ENCODE measurements at places on chromosomes 1 and 21.

DNA sequence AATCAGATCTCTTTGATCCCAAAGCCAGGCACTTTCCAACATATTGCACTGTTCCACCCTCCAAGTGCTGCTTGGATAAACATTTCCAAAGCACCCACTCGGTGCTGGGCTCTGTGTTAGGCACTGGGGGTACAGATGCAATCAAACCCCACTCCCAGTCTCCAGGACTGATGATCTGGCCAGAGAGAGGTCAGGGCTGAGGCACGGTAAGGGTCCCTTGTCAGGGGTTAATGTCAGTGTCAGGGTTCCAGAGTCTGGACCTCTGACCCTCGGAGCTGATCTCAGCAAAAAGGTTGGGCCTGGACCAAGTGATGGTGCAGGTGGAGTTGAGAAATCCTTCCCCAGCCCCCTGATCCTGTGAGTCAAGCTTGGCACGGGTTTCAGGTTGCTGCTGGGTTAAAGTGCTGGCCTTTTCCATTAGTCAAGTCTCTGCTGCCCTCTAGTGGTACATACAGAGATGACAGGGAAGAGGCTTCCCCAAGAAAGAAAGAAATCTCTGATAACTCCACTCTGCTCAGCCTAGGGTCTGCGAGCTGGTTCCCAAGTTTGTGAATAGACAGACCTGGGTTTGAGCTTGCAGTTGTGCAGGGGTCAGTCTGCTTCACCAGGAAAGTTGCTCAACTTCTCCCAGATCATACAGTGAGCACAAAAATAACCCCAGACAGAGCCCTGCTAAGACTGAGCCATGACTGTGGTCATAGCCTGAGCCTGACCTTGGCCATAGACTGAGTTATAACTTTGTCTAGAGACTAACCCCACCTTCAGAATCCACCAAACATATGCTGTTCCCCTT, 74.6 kb downstream of the DMRTA2 start:
- peak; percentile 73 for DNase-seq

DNA sequence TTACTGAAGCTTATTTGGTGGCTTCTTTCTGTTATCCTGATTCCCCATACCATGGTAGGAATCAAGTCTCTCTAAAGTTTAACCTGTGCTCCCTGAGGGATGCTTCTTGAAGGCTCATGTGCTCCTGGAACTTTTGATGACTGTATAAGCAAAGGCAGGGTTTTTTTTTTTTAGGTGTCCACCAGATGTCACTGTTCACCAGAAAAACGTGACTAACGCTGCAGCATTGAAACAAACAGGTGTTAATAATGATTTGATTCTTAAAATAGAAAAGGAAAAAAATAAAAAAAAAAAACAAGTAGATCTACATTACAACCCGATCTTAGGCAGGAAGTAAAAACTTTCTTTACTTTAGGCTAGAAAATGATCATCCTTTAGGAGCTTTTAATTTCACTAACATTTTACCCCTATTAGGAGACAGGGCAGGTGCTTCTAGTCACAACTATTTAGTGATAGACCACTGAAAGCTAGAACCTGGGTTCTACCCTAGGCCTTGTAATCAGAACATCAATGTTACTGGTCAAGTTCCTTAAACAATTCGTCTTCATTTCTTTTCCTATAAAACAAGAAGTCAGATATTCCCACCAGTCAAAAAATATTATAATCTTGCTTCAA, 223.0 kb downstream of the PLA2G4A start:
- DNase-seq, result peak; percentile 31

GRCh38 chr1:165116732-165117131, 239.8 kb downstream of the LMX1A start:
- peak; percentile 74 for DNase-seq

- peak; percentile 68 for DNase-seq
These were observed 136.2 kb downstream of the NTNG1 start for GRCh38 chr1:107277022-107277421.

GRCh38 chr1:201696217-201696761, 132.7 kb upstream of the IPO9 start:
- DNase-seq, result peak; percentile 96

DNA sequence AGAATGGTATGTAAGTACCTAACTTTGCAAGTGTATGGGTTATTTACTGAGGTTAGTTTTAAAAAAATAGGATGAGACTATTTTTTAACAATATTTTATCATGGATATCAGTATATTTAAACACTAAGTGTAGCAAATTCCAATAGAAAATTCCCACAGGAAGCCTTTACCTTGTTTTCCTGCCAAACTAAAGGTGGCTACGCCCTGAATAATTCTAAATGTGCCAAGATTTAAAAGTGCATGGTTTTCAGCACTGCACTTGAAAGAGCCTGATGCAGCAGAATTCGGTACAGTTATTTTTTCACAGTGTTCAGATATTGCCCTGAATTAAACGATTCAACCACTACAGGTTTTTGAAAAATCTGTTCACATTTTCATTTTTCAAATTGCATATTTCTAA, 1622.8 kb upstream of the B3GALT2 start:
- no peak for DNase-seq

DNA sequence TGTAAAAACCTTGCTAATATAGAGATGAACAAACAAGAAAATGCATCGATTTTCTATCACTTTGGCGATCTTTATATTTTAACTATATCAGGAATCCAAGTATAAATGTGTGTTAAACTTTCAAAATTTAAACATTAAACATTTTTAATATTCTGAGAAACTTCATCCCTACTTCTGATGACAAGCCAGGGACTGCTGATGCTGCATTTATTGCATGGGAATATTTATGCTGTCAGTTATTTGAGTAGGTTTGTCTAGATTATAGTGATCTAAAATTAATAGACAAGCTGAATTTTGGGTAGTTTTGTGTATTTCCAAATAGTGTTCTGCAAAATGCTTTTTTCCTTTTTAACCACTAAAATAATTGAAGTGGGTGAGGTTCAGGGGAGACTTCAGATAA, 175.3 kb downstream of the LEPR start:
- DNase-seq, result no peak

DNA sequence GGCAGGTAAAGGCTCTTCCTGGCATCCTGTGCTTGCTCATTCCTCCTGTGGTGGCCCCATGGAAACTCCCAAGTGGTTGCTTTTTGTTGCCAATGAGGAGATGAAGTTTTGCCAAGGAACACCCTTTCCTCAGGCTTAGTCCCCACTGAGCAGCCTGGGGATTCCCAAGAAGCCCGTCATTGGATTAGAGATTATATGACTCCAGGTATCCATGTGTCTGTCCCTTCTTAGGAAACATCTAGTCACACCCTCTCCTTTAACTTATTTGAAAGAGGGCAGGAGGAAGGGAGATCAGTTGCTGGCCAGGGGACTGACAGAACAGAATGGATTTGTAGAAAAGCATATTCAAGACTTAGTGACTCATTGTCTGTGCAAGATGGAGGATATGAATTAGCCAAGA, 3.8 kb upstream of the LCE3A start:
- no peak for DNase-seq

GRCh38 chr1:32886004-32886827, at the start of gene HPCA:
HPCA (plus strand) TSS chr1:32886491; CDS start chr1:32888899, 2,408 bp downstream.
- peak; percentile 63 for DNase-seq

DNA sequence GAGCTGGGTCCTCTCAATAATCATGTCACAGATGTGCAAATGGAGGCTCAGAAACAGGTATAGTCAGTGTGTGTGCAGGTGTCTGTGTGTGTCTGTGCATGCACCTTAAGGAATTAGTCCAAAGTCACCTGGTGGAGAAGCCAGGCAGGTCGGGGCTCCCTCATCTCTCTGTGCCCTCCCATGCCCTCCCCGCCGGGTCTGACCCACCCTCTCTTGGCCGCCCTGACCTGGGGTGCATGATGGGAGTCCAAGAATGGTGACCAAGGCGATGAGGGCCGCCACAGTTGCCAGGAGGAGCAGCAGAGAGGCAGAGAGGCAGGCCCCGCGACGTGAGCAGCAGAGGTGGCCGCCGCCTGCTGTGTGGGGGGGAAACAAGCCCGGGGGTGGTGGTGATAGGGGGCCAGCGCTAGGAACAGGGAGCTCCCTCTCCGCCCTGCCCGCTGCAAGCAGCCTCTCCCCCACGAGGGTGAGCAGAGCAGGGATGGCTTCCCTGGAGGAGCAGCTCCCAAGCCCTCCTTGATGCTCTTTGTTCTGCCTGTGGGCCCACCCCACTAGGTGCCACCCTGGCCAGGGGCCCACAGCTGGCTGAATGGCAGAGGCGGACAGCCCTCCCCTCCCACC, 3.9 kb downstream of the LDLRAD1 start:
- no peak for DNase-seq

DNA sequence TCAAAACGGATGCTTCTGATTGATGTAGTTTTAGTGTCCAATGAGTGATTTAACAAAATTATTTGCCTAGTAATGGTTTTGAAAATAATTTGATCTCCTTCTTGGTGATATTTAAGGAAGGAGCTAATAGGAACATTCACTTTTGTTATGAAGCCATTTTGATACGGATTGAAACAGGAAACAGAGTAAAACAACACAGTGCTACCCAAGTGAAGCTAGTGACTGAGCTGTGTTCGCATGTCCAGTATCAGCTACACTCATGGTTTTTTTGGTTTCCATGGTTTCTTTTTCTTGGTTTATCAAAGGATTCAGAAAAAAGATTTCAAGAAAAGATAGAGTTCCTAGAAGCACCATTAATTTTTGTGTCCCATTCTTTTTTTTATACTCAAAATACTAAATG, 40.1 kb upstream of the PLEKHO1 start:
- no peak for DNase-seq

GRCh38 chr21:37168666-37169065, 95.6 kb downstream of the TTC3 start:
- no peak for DNase-seq

GRCh38 chr1:27955076-27955475, 4.7 kb upstream of the XKR8 start:
- DNase-seq, result no peak

DNA sequence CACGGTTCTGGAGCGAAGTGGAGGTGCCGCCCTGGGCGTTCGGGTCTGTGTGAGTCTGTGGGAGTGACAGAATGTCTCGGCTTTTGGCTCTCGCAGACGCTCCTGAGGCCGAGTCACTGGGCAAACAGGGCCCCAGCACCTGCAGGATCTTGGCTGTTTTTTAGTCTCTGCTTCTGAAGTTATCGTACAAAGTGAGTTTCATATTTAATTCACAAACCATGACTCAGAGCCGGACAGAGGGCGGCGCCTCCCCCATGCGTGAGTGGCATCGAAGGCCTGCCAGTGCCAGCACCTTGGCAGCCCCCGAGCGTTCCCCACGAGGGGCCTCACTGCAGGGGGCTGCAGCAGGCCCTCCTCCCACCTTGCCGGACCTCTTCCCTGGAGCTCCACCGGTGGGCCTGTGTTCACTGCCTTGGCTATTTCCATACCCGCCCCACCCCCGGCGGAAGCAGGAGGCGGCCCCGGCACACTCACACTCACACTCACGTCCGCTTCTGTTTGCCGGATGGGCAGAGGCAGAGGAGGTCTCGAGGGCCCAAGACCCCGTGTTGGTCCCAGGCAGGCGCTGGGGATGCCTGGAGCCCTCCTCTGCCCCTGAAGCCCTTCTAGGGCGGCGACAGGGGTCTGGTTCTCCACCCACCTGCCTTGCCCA, 56.3 kb downstream of the MORN1 start:
- DNase-seq, result no peak

GRCh38 chr1:223471566-223471965, 78.4 kb downstream of the CCDC185 start:
- no peak for DNase-seq

GRCh38 chr1:90486996-90487395, 230.1 kb downstream of the BARHL2 start:
- no peak for DNase-seq

DNA sequence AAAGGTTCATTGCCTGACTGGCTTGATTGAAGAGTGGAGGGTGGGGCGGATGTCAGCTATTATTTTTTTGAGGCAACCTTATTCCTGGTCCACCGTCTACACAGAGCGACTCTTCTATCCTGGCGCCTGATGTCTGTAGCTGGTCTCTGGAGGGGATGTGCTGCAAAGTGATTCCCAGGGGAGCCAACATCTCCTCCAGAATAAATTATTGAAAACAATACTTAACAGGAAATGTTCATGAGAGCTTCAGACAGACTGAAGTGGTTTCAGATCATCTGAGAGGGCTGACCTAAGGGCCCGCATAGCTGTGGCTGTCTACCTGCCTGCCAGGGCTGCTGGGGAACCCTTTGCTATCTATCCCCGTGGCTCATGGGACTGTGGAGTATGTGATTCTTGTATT, 66.7 kb downstream of the TEX35 start:
- DNase-seq, result no peak

DNA sequence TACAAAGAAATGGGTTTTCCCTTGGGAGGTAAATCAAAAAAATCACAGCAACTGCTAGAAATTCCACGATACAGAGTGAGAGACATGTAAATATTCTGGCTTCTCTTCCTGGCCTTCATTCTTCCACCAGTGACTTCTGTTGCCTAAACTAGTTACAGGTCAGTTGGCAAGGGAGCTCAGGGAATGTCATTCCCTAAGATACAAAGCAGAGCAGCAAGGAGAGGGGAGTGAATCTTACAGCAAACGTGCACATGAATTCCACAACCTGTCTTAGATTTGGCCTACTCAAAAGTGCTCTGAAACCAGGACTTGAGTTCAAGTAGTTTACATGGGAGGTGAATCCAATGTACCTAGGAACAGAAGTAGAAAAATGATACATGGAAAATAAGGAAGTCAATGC, 445.3 kb upstream of the LRRC7 start:
- DNase-seq, result peak; percentile 7

DNA sequence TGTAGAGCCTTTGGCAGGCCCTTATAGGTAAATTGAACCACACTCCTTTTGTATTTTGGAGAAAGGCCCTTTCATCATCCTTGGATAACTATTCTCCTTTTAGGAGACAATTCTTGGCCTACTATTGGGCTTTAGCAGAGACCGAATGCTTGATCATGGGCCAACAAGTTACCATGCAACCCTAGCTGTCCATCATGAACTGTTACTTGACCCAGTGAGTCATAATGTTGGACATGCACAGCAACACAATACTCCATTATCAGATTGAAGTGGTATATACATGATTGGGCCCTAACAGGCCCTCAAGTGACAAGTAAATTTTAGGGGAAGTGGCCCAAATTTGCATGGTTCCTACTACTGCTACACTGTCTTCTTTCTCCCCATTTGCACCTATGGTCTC, 84.4 kb downstream of the CATSPERE start:
- no peak for DNase-seq

- peak; percentile 58 for DNase-seq
These were observed 21.3 kb upstream of the CCDC190 start for GRCh38 chr1:162882248-162882674.

DNA sequence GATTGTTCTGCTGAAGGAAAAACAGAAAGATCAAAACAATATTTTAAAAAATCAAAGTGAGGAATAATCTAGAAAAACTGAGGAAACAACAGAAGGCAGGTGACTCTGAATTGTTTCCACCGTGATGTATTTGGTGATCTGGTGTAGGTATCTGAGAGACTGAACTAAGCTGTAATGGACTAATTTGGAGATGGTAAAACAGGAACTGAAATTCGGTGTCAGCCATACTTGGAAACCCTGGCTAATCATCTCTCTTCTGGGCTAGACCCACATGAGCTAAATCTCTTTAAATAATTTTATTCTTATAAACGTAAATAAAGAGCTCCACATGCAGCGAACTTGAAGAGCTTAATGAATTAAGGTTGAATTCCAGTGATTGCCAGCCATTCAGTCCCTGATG, 1226.1 kb downstream of the NCAM2 start:
- DNase-seq, result no peak

- DNase-seq, result no peak
These were observed 65.6 kb upstream of the CD1D start for GRCh38 chr1:158115126-158115525.

- no peak for DNase-seq
These were observed 6.4 kb downstream of the PTAFR start for GRCh38 chr1:28170001-28170596.

All from fibroblast of skin of scalp (primary cell).